Mesenchymal stem cell (in vitro differentiated cells and primary cell): ENCODE measurements at places on chromosomes 12 and 14.

GRCh38 chr14:67539116-67539515 is 6.0 kb downstream of the PLEKHH1 start:
- DNase-seq, result no peak

DNA sequence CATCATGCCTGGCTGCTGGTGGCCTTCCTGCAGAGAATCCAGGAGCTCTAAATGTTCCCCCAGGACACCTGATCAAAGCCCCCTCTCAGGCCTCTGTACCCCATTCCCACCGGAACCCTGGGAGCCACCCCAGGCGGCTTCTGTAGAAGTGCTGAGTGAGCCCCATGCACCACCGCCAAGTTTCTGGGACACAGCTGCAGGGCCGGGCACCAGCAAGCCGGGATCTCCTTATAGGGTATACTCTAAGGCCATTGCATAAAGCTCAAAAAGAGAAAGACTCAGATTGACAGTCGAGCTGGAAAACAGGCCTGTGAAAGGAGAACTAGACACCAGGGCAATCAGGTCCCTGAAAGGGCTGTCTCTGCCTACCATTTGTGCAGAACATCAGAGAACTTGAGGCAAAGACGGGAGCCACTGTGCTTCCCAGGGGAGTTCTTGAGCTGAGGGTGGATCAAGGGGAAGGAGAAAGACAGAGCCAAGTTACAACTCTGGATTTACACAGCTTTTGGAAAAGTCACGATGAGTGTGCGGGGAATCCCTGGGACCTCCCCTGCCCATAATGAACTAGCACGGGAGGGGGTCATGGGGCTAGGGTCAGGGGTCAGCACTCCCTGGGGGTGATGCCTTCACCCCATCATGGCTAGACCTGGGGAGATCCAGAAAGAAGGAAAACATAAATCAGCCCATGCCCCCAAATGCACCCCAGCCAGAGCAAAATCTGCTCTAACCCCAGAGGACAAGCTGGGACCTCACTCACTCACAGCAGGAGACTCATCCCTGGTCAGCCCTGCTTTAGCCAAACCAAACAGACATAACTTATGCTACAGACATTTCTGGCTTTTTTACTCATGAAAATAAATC is 51.1 kb downstream of the ITPK1 start:
- DNase-seq, result no peak

- no peak for DNase-seq
These were observed 61.4 kb downstream of the KICS2 start for GRCh38 chr12:64160711-64161060.

DNA sequence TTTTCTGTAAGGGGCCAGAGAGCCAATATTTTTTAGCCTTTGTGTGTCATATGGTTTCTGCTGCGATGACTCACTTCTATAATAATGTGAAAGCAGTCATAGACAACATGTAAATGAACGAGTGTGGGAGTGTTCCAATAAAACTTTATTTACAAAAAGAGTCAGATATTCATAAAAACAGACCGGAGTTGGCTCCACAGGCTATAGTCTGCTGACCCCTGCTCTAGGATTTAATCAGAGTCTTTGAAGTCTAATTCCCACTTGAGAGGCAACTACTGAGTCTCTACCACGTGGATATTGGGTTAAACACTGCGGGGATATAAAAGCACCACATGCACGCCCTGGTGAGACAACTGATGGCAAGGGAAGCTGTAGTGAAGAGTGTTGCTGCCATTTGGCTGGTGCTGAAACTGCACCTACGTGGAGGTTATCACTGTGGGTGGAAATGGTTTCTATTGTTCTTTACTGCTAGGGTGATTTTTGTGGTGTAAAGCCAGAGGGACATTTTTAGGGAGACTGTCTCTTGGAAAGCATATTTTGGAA is 3.6 kb upstream of the NINJ2 start:
- DNase-seq, result peak; percentile 41

- no peak for DNase-seq
These were observed 79.1 kb upstream of the PTGDR start for GRCh38 chr14:52188381-52188780.

DNA sequence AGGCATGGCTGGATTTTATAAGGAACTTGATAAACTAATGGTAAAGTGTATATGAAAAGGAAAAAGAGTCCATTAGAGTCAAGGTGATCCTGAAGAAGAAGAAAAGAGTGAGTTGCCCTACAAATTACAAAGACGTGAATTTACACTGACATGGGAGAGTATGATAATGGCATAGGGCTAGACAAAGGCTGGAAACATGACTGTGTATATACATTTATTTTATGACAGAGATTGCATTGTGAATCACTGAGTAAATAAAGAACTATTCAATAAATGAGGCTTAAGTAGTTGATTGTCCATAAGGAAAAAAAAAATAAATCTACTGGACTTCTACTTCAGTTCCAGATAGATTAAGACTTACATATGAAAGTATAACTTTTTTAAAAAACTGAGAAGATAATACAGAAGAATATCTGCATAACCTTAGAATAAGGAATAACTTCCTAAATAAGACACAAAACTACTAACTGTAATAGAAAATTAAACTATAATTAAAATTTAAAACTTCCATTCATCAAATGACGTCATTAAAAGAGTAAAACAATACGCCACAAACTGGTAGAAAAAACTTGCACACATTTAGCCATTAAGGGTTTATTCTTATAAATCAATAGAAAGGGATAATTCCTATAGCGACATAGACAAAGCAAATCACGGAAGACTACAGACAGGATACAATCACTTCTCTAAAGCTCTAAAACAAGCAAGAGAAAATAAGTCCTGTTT is 278.5 kb downstream of the NOVA1 start:
- DNase-seq, result no peak

GRCh38 chr14:70148911-70149595 is 39.7 kb downstream of the SLC8A3 start:
- no peak for DNase-seq

DNA sequence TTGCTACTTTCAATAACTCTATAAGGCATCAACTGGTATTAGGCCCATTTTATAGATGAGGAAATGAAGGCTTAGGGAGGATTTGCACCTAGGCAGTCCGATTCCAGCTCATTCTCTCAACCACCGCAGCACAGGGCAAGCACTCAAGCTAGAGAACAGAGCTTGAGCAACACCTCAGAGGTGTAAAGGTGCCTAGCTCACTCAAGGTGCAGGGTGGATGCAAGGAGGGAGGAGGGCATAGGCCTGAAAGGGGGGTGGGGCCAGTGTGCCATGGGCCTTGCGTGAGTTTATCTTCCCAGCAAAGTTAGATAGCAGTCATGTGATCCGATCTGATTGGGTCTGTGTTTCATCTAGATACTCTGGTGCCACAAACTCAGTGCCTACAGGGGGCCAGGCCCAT is 10.2 kb upstream of the EMP1 start:
- DNase-seq, result no peak

- DNase-seq, result no peak
These were observed 24.2 kb downstream of the GLT8D2 start for GRCh38 chr12:104025771-104026170.

GRCh38 chr12:45256721-45257120 is 40.8 kb downstream of the ANO6 start:
- DNase-seq, result no peak

- peak; percentile 57 for DNase-seq
These were observed 17.5 kb downstream of the PNMA1 start for GRCh38 chr14:73696466-73697400.

- DNase-seq, result no peak
These were observed 59.2 kb downstream of the CHST11 start for GRCh38 chr12:104515899-104516298.

- DNase-seq, result no peak
These were observed 55.8 kb downstream of the EXOC5 start for GRCh38 chr14:57212919-57213318.

GRCh38 chr14:31962920-31963319 is 114.2 kb upstream of the ARHGAP5 start:
- no peak for DNase-seq
